GM12878 (cell line): ENCODE measurements at places on chromosomes 4 and X.

DNA sequence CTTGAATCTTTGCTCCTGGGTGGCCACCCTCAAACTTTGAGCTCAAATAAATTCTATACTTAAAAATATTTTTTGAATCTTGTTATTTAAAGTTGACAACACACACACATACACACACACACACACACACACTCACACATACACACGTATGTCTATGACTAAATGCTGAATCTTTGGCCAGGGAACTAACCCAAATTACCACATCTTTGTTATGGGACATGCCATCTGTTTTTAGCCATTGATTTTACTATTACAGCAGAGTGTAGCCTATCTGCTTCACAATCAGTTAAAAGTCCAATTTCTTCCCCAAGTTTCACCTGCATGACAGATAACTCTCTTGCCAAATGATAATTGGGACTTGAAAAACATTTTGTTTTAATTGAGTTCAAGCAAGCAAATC is 45.0 kb upstream of the USP46 start:
- no peak for DNase-seq

DNA sequence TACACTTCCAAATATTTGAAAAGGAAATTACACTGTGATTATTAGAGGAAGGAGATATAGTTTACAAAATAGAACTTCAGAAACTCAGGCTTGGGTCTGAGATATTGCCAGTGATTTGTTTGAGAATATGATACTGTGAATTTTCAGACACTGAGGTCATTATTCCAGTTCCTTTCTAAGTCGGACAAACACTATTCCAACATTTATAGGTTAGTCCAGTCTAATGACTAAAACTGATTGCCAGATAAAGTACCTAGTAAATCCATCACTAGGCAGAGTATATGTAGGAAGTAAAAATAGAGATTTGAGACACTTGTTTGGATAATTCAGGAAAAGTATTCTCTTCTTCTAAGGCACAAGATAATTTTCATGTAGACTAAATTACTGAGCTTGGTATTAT is 13.2 kb downstream of the MTTP start:
- no peak for DNase-seq

DNA sequence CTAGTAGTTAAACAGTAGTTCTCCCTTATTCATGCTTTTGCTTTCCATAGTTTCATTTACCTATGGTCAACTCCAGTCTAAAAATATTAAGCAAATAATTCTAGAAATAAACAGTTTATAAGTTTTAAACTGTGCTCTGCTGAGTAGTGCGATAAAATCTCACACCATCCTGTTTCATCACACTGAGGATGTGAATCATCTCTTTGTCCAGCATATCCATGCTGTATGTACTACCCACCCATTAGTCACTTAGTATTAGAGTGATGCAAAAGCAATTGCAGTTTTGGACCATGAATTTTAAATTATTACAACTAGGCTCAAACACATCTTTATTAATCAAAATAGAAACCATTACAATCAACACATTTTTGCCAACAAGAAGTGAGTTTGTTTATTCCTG is 187.4 kb downstream of the TEX13C start:
- DNase-seq: no peak

GRCh38 chrX:32745323-32745722 is 466.0 kb downstream of the DMD start:
- DNase-seq: no peak

DNA sequence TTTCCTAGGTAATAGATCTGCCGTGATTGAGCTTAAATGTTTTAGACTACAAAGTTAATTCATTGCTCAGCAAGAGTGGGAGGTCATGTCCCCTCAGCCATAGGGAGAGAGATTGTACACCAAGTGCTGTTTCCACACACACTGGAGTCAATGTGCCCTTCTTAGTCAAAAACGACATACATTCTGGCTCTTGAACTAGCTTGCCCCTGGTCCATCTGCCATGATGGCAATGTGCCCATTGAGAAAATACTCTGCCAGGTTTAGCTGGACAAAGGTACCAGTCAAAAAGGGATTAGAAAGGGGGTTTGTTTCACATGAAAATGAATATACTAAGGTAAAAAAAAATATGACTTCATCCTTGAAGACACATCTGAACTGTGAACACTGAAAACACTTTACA is 377.1 kb upstream of the ADGRL3 start:
- no peak for DNase-seq

DNA sequence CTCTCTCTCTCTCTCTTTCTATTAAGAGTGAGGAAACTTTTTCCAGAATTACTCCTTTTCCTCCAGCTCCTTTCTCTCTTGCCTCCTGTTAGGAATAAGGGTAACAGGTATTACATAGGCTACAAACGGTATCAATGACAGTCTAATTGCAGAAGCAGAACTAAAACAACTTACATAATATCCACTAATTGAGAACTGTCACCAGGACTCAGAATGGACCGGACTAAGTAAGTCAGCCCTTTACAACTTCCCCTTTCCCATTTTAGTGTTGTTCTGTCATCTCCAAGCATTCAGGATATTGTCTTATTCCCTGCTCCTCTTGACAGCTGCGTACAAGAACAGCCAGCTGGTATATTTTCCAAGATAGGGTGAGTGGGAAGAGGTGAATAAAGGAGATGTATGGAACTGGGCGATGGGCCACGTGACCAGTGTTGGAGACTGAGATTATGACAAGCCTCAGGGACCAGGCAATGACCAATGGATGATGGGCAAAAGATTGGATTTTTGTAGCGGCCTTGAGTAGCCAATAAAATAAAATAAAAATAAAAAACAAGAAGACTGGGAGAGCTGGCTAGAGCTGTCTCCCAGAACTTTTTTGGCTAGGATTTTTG is 2.3 kb upstream of the FNIP2 start:
- DNase-seq: no peak
